ENCODE measurements at places on chromosomes 12 and 14.

DNA sequence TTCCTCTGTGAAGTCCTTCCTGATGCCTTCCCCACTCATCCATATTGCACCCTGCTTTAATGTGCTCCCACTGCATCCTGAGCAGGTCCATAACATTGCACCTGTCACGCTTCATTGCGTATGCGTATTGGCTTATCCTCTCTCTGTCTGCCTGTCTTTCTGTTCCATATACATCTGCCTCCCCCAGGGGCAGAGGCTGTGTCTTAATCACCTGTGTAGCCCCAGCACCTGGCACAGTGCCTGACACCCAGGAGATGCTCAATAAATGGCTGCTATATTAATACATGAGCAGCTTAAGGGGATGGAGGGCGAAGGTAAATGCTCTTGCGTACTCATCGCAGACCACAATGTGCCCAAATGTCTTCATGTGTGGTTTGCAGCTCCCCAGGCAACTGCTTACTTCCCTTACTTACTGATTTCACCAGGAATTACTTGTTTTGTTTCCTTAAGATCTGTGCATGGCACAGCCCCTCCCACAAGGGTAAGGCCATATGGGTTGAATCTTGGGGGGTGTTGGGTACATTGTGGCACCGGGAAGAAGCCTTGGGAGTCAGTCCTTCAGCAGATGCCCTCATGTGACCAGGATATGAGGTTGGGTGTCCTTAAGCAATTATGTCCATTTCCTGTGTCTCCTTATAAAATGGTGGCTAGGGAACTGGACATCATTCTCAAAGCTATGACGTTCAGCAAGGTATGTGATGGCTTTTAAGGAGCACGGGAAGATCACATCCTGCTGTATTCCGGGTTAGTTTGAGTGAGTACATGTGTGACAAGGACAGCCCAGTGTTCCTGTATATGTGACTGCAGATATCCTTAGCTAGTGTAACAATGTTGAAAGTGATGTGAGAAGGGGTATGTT is 848 bp upstream of the CPNE6 start:
- DNase-seq = no peak

- no peak for DNase-seq
Measured at GRCh38 chr12:52691076-52691840, 11.1 kb upstream of the KRT1 start.

GRCh38 chr12:42625611-42626010 is 36.1 kb upstream of the PRICKLE1 start:
- DNase-seq = no peak

DNA sequence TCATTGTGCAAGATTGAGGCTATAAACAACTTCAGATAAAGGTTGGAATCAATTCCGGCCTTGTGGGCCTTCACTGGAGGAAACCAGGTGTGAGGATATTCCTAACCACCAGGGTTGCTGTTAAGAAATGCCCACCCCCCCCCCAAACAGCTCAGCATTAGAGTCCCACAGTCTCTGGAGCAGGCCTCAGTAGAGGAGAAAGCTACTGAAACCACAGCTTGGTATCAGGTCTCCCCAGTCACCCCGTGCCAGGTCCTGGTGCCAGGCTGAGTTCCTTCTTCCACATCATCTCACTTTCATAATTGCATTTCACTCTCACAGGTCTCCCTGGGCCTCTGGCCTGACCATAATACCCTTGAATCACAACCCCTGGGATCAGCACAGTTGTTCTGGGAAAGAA is 12.5 kb downstream of the GALNT6 start:
- no peak for DNase-seq

DNA sequence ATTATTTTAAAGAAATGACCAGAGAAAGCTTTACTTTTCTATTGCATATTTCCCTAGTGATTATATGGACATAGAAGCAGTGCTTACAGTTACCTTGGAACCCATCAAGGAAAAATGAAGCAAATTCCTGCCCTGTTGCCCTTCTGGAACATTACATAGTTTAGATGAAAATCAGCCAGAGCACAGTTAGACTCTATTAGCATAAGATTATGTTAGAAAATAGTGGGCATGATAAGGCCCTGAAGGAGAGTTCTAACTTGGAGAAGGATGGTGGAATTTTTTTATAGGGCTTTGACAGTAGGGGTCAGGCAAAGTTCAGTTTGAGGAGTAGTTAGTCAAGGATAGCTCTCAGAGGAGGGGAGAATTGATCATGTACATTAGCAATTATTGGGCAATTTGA is 74.3 kb downstream of the FUT8 start:
- DNase-seq = no peak

DNA sequence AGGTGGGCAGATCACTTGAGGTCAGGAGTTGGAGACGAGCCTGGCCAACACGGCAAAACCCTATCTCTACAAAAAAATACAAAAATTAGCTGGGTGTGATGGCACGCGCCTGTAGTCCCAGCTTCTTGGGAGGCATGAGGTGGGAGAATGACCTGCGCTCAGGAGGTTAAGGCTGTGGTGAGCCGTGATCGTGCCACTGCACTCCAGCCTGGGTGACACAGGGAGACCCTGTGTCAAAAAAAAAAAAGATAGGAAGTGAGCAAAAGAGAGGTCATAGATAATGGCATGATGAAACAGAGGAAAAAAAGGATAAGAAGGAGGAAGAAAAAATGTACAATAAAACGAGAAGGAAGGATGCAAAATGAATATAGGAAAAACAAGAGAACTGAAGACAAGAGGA is 159.5 kb downstream of the ETV6 start:
- no peak for DNase-seq

DNA sequence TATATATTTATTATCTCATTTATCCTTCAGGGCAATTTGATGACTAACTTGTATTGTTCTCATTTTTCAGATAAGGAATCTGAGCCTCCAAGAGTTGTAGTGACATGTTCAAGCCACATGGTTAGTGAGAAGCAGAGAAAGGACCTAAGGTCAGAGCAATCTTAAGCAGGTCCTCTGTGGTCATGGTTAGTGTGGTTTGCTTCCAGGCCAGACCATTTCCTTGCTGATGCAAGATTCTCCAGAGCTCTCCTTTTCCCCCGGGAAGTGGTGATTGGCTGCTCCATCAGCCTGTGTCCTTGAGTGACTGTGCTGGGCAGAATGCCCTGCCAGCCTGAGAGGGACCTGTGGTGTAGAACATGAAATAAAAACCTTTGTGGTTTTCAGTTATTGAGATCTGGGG is 141.3 kb downstream of the KTN1 start:
- no peak for DNase-seq

- no peak for DNase-seq
Measured at GRCh38 chr12:93111773-93112172, 182.7 kb upstream of the EEA1 start.

DNA sequence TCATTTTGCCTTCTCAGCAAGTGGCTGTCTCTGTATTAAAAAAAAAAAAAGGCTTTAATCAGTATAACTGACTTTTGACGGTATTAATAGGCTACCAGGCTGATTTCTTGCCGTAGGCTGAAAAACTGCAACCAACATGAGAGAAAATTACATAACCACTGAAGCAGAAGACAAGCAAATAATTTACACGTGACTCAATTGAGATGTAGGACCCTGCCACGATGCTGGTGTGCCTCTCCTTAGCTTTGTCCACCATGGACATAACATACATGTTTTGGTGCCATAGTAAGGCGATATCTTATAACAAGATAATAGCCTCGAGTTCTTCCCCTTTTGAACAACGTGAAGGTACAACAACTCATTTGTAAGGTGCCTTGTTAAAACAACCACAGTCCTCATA is 88.7 kb upstream of the GRIP1 start:
- no peak for DNase-seq

DNA sequence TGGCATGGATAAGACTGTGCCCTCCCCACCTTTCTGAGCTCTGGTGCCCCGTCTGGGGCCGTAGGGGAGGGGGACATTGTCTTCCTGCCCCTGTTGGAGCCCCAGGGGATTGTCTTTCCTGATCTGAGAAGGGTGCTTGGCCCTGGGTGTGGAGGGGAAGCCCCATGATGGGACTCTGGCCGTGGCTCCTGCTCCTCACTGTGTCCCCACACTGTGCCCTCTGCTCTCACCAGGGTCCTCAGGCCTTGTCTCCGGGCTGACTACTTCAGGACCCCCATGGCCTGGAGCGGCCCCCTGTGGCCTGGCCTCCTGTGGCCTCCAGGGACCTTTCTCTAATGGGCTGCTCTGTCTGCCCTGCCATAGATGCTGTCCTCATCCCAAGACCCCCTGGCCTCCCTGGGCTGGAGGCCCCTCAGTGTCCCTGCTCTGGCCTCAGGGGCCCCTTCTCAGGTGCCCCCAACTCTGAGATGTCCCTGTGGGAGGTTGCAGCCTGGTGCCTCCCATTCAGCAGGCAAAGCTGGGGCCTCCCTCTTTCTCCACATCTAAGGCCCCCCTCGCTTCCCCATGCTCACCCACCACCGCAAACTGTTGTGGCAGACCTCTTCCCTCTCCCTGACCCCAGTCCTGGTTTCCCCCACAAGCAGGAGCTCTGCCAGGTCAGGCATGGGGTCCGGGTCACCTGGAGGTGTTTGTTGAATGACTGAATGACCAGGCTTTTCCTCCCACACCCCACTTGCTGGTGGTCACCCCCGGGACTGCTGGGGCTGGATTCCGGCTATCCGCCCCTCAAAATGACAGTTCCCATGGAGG is 4.0 kb downstream of the KIF26A start:
- DNase-seq = no peak

DNA sequence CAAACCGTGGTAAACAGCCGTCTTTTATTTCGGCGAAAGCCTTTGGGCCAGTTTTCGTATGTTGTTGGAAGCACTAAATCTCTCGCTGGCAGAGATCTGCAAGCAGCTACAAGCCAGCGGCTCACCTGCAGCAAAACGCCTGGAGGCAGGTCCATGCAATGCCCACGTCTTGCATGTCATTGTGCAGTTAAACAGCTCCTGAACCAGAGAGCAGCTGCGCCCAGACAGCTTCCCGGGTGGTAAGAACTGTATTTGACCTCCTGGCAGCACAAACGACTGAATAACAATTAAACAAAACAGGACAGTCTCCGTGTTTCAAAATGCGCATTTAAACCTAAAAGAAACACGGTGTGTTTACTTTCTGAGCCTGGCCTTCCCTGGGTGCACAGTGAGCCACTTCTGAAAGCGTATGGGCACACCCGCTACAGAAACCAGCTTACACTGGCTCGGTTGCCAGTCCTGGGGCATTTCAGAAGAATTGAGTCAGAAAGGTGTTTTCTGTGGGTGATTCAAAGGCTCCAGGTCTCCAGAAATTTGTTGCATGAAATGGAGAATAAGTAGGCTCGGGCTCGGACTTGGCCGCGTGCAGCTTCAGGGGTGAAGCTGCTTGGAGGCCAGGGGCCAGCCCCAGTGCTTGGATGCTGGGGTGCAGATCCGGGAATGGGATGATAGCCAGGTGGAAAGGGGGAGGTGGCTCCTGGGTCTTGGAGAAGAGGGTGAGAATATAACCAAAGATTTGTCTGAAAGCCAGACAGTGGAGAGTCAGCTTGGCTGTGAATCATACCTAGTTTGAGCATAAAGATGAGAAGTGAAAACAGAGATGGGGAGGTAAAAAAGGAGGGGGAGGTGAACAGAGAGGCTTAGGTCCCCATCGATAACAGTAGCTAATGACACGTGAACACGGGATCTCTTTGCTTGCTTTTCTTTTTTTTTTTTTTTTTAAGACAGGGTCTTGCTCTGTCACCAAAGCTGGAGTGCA is 24.9 kb upstream of the FZD10 start:
- DNase-seq = no peak

GRCh38 chr12:4139191-4139590 is 134.4 kb upstream of the CCND2 start:
- DNase-seq = no peak

GRCh38 chr14:95162641-95163040 is 5.3 kb upstream of the DICER1 start:
- no peak for DNase-seq

DNA sequence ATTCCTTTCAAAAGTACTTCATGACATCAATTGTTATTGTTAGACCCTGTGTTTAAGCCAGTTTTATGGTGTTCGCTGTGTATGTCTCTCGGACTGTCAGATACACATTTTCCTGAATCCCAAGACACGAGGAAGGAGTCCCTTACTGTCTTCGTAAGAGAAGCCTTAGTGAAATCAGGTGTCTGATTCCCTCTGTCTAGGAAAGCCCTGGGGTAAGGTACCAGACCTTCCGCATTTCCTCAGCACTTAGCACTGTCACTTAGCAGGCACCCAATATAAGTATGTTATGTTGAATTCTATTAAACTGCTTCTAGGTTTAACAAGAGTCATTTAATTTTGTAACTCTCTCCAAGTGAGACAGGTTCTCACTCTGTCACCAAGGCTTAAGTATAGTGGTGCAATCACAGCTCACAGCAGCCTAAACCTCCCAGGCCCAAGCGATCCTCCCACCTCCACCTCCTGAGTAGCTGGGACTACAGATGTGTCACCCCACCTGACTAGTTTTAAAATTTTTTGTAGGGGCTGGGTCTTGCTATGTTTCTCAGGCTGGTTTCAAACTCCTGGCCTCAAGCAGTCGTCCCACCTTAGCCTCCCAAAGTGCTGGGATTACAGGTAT is 111.0 kb downstream of the BBS10 start:
- DNase-seq = no peak

DNA sequence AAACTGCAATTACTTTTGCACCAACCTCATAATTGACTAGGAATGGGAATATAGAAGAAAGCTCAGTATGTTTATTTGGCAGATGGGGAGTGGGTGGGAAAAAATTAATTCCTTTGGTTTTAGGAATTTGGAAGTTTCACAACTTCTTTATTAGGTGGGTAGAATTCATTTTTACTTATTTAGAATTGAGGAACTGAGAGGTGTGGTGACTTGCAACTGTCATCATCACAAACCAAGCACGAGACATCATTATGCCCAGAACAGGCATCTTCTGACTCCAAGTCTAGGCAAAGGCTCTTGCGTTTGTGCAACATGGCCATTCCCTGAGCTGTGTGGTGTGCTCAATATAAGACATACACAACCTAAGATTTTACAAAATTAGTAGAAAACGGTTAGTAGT is 380.0 kb downstream of the ATP23 start:
- no peak for DNase-seq

Data from type B pancreatic cell (in vitro differentiated cells).